ENCODE measurements at places on chromosomes 2 and 18.

DNA sequence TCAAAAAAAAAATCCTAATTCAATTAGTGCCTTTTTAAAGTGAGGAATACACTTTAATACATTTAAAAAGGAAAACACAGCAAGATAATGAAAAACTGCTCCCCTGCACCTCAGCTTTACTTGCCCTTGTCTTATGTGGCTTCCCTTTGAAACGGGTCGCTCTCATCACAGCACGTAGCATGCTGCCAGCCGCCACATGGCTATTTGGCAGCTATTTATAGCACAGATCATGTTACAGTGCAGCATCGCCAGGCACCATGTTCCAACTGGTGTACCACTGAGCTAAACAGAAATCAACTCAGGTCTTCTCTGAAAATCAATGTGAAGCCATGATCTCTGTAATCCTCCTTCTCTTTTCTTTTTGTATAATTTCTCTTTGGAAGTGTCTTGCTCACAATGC is 65.1 kb downstream of the TMEM182 start:
- H3K4me1 ChIP-seq, result no peaks in the 10 kb centered on the region
- H3K36me3 ChIP-seq, result no peaks in the 10 kb centered on the region
- H3K27ac ChIP-seq, result no peak overlapping the region
- DNase-seq, result peak; percentile 20
- no peak overlapping the region for H3K4me3 ChIP-seq
- no peaks in the 10 kb centered on the region for H3K27me3 ChIP-seq

DNA sequence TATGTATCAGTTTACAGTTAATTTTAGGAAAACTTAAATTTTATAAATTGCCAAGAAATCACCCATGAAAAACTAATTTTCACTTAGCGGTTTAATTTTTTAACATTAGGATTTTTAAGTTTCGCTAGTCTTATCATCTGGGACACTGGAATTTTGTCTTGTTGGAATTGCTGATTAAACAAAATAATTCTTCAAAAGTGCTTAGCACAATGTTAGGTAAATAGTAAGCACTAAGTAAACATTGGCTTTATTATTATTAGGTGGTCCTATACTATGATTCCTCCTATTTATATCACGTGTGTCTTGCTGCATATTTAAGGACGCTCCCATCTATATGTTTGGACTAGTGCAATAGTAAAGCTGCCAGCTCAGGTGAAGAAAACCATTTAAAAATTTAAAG is 54.6 kb upstream of the MAP4K3 start:
- no peaks in the 10 kb centered on the region for H3K36me3 ChIP-seq
- no peak for DNase-seq
- H3K27ac ChIP-seq, result peak overlapping the region; percentile 54
- no peaks in the 10 kb centered on the region for H3K27me3 ChIP-seq
- no peak overlapping the region for H3K4me3 ChIP-seq
- H3K4me1 ChIP-seq, result no peaks in the 10 kb centered on the region

DNA sequence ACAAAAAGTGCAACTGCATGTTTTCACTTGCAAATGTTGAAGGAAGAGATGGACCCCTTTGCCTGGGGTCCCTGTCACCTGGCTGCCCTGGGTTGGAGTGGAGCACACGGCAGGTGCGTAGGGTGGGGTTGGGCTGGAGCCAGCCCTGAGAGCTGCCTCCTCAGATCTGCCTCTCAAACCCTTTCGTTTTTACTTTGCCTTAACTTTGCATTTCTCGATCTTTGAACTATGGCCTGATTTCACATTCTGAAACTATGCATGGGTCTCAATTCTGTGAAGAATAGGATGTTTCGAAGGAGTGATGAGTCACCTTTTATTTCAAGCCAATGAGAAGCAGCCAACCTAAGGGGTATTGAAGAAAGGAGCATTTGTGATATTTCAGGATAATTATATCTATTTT is 132.8 kb downstream of the ACOXL start:
- H3K4me1 ChIP-seq, result no peaks in the 10 kb centered on the region

- peaks cover 5% of the 10 kb centered on the region for H3K4me1 ChIP-seq
- H3K4me3 ChIP-seq, result no peak overlapping the region
- H3K27me3 ChIP-seq, result no peaks in the 10 kb centered on the region
- no peaks in the 10 kb centered on the region for H3K36me3 ChIP-seq
- H3K27ac ChIP-seq, result no peak overlapping the region
Measured at GRCh38 chr2:190528521-190529001, 6.0 kb downstream of the NEMP2 start.

DNA sequence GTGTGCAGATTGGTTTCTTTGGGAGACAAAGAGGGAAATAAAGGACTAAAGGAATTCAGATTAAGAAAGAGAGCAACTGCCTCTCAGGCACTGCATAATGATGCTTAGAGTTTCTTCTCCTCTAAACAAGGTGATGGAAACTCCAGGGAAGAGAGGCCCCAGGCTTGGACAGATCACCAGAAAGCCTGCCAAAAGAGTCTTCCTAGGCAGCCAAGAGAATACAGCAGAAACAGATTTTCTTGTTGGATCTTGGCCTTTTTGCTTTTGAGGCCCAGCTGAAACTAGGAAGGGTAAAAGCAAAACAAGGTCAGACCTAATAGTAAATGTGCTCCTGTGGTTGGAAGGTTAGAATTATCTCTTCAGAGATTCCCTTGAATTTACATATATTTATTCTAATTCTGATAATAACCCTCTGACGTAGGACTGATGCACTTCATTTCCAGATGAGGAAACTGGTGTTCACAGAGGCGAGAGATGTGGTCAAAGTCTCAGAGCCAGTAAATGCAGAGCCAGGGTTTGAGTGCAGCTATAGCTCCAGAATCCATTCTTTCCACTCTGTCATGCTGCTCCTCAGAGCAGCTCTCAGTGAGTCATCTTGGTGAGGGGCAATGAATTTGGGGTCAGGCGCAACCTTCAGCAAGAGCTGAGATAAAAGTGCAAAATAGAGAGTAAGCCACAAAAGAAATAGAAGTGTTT is 142.3 kb upstream of the FBXO11 start:
- H3K4me3 ChIP-seq, result no peak overlapping the region
- H3K27me3 ChIP-seq, result no peaks in the 10 kb centered on the region
- no peak for DNase-seq
- peaks cover 3% of the 10 kb centered on the region for H3K4me1 ChIP-seq
- no peaks in the 10 kb centered on the region for H3K36me3 ChIP-seq
- H3K27ac ChIP-seq, result no peak overlapping the region

DNA sequence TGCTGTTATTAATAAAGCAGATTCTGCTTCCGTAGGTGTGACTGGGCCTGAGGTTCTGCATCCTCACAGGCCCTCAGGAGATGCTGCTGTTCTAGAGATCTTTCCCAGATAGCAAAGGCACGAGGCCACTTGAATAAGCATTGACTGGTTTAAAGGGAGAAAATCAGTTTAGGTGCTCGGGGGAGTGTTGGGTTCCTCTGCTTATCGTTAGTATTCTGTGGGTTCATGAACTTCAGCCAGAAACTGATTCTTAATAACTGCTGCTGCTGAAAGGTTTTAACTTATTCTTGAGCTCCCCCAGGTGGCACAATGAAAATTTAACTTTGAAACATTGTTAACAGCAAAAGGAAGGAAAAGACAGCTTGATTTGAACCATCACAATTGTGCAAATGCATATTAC is 56.9 kb downstream of the ITGA6 start:
- H3K4me3 ChIP-seq, result no peak overlapping the region
- H3K36me3 ChIP-seq, result no peaks in the 10 kb centered on the region
- DNase-seq, result no peak

DNA sequence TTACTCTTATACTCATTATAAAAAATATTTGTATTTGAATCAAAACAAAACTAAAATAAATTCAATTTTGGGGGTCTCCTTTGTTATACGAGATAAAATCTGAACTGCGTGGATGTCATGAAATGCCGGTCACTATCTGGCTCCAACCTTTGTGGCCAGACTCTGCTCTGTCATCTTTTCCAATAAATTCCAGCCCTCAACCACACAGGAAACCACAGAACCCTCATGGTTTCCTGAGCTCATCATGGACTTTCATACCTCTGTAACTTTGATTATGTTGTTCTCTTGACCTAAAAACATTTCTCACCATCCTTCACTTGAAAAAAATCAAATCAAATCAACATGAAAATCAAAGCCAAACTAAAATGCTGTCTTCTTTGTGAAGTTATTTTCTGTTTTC is 724.7 kb downstream of the METTL4 start:
- no peak overlapping the region for H3K4me3 ChIP-seq
- H3K36me3 ChIP-seq, result no peaks in the 10 kb centered on the region
- no peaks in the 10 kb centered on the region for H3K4me1 ChIP-seq
- no peak overlapping the region for H3K27ac ChIP-seq

DNA sequence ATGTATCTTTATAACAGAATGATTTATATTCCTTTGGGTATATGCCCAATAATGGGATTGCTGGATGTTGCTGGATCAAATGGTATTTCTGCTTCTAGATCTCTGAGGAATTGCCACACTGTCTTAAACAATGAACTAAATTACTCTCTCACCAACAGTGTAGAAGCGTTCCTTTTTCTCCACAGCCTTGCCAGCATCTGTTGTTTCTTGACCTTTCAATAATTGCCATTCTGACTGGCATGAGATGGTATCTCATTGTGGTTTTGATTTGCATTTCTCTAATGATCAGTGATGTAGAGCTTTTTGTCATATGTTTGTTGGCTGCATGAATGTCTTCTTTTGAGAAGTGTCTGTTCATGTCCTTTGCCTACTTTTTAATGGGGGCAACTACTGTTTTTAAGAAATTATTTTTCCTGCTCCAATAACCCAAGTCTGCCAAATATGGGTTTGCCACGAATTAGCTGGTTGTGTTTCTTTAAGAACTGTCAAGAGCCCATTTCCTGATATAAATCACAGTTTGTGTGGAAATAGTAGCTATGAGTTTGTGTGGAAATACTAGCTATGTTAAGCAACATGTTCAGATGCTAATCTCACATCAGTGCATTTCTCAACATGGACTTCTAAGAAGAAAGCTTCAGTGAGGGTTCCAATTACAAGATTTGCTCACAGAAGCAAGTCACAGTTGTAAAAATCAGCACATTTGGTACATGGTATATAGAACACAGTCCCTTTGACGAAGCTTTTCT is 259.4 kb downstream of the ANAPC1 start:
- H3K36me3 ChIP-seq, result no peaks in the 10 kb centered on the region
- DNase-seq, result no peak
- no peaks in the 10 kb centered on the region for H3K4me1 ChIP-seq
- no peak overlapping the region for H3K4me3 ChIP-seq

GRCh38 chr2:241150660-241151530 is 628 bp downstream of the PPP1R7 start:
- no peaks in the 10 kb centered on the region for H3K36me3 ChIP-seq
- H3K27ac ChIP-seq, result peak overlapping the region; percentile 79
- H3K27me3 ChIP-seq, result no peaks in the 10 kb centered on the region
- DNase-seq, result peak; percentile 47
- peak overlapping the region; percentile 91 for H3K4me3 ChIP-seq

- H3K27ac ChIP-seq, result no peak overlapping the region
- no peaks in the 10 kb centered on the region for H3K27me3 ChIP-seq
Measured at GRCh38 chr2:214019973-214020345, 390.9 kb upstream of the VWC2L start.

GRCh38 chr2:207546822-207547221 is 17.1 kb downstream of the CREB1 start:
- H3K4me1 ChIP-seq, result peaks cover 9% of the 10 kb centered on the region
- H3K27me3 ChIP-seq, result no peaks in the 10 kb centered on the region
- H3K36me3 ChIP-seq, result no peaks in the 10 kb centered on the region
- no peak for DNase-seq

- H3K4me3 ChIP-seq, result no peak overlapping the region
- no peak for DNase-seq
- H3K27me3 ChIP-seq, result no peaks in the 10 kb centered on the region
- no peaks in the 10 kb centered on the region for H3K4me1 ChIP-seq
- H3K27ac ChIP-seq, result no peak overlapping the region
- no peaks in the 10 kb centered on the region for H3K36me3 ChIP-seq
Measured at GRCh38 chr18:42401131-42401673, 446.2 kb downstream of the PIK3C3 start.

GRCh38 chr2:46525522-46526155 is 46.3 kb downstream of the TMEM247 start:
- H3K4me1 ChIP-seq, result peaks cover 6% of the 10 kb centered on the region
- no peak overlapping the region for H3K27ac ChIP-seq
- DNase-seq, result no peak
- no peaks in the 10 kb centered on the region for H3K27me3 ChIP-seq
- H3K4me3 ChIP-seq, result no peak overlapping the region

- no peak for DNase-seq
- no peaks in the 10 kb centered on the region for H3K36me3 ChIP-seq
- H3K27me3 ChIP-seq, result no peaks in the 10 kb centered on the region
- H3K4me1 ChIP-seq, result no peaks in the 10 kb centered on the region
- no peak overlapping the region for H3K4me3 ChIP-seq
Measured at GRCh38 chr18:4286256-4286655, 168.9 kb downstream of the DLGAP1 start.

GRCh38 chr18:22604390-22604985 is 186.8 kb upstream of the CTAGE1 start:
- H3K27me3 ChIP-seq, result no peaks in the 10 kb centered on the region
- H3K27ac ChIP-seq, result no peak overlapping the region
- DNase-seq, result no peak
- no peaks in the 10 kb centered on the region for H3K36me3 ChIP-seq

DNA sequence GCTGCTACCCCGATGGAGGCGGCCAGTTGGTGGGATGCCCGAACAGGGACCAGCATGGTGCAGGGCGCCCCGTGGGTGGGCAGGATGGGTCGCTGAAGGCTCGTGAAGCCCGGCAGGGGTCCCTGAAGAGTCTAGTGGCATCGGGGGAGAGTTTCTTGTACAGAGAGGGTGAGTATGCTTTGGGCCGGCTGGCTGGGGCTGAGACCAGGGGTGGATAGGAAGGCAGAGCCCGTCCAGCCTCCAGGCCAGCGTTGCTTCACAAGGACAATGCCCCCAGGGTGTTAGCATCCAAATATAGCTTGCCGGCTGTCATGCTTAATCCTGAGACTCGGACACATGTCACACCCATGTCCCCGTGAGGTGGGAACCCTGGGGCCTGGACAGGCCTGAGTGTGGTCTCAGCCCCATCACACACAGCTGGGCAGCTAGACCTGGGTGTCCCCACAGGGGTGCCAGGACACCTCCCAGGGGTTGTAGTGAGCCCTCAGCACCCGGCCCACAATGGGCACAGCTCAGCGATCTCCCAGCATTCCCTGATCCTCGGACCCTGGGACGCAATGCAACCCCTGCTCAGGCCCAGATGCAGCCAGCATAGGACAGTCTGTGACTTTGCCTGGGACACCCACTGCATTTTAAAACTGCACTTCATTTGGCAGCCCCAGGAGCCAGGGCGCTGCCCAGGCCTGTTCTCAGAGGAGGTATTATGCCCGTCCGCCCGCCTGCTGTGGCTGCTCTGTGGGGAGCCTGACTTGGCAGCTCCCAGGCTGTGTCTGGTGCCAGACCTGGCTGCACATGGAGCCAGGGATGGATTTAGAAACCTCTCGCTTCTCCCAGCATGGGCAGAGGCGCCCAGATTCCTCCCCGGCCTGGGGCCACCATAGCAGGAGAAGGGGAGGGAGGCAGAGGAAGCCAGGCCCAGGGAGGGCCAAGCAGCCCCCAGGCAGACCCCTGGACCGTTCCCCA is 36.4 kb downstream of the RAMP1 start:
- DNase-seq, result no peak
- H3K27me3 ChIP-seq, result no peaks in the 10 kb centered on the region
- no peak overlapping the region for H3K4me3 ChIP-seq
- H3K4me1 ChIP-seq, result no peaks in the 10 kb centered on the region
- no peaks in the 10 kb centered on the region for H3K36me3 ChIP-seq
- H3K27ac ChIP-seq, result no peak overlapping the region

Measured in testis (tissue), 5 donors.